ENCODE measurements at places on chromosomes 5 and 9. TPM values are rescaled to one million over a fixed set of nuclear protein-coding genes. Genes with fewer than 3 reads are reported as not detected.

Gene SH3RF2
- total RNA-seq, result 4.0 TPM

Gene AK8
- 1.1 TPM for total RNA-seq

Gene TRAPPC13
- total RNA-seq, result 24.2 TPM

Gene ANKRD31
- total RNA-seq, result 0.29 TPM

Gene CATSPER3
- 0.36 TPM for total RNA-seq

Gene PRDM9
- not detected for total RNA-seq

Gene ELOVL7
- total RNA-seq, result under 0.01 TPM

Gene KCNMB1
- under 0.01 TPM for total RNA-seq

Gene CFAP90
- 1.1 TPM for total RNA-seq

Gene SPATA31E1
- total RNA-seq, result not detected

Gene CTNND2
- total RNA-seq, result not detected

Gene CNTNAP3
- 1.4 TPM for total RNA-seq

Gene DTWD2
- total RNA-seq, result 8.0 TPM

Gene INSL4
- not detected for total RNA-seq

Gene FAM221B
- not detected for total RNA-seq

Gene UAP1L1
- 35.9 TPM for total RNA-seq

Gene TNC
- total RNA-seq, result 611 TPM

Gene SNCAIP
- 6.2 TPM for total RNA-seq

Gene CARTPT
- not detected for total RNA-seq

Gene ZFAND5
- 153 TPM for total RNA-seq

Gene DDX46
- 20.6 TPM for total RNA-seq

Gene SIL1
- 65.1 TPM for total RNA-seq

Gene TRIM23
- 32.1 TPM for total RNA-seq

Measured in osteoblast (primary cell).